LNCaP clone FGC (cell line): ENCODE measurements at places on chromosomes 11 and 22.

GRCh38 chr22:28180804-28181731 is 262.0 kb upstream of the PITPNB start:
- DNase-seq = peak; percentile 72

DNA sequence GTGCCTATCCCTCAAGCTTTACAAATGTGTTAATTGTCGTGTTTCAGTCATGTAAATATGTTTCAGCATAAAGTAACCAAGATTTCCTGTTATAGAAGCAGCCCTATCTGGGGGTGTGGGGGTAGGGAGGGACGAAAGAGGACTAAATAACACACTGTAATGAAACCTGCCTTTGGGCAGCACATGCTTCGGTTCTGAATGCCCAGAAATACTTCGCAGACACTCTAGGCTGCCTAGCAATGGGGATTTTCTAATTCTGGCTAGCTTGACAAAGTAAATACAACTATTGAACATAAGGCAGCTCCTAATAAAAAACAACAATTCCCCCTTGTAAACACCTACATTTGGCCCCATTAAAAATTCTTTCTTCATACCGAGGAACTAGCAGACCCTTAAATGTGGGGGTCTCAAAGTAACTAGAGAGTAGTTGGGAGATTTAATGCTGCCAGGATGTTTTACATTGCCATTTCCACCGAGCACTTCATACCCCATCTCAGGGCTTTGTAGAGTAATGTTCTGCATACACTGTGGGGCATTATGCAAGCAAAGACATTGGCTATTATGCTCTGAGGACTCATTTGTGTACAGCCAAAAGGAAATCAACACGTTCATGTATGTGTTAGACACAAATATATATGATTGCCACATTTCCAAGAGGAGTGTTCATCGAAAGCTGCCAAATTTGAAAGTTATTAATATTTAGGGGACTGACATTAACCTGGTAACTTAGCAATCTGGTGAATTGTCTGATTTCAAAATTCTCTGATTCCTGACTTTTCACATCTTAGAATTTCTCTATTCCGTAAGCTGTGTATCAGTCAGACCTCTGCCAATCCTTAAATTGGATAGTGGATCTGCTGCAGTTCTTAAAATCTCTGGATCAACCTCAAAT is 42.1 kb downstream of the PAX6 start:
- DNase-seq = no peak

GRCh38 chr22:37663521-37664140 is 5.1 kb downstream of the PDXP start:
- no peak for DNase-seq

- DNase-seq = no peak
Measured at GRCh38 chr11:104522650-104523049, 358.7 kb upstream of the PDGFD start.

- DNase-seq = no peak
Measured at GRCh38 chr11:119310682-119311052, 6.3 kb downstream of the MCAM start.

DNA sequence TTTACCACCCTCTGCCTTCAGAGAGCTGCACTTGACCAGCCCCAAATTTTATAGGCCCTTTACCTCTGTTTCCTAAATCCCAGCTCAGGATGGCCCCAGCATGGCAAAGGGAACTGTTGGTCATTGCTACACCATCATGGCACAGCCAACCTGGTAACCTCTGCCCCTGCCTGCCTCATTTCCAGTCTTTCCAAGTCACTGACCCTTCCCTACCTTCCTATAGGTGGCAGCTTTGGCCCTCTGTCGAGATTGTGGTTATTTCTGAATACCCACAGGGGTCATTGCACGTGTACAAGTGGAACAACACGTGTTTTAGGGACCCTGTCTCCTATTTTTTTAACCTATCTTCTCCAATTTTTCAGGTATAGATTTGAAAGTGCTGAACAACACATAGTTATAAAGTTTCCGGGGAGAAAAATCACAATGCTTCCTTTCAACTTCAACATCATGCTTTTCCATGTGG is 2.8 kb downstream of the GALNT18 start:
- no peak for DNase-seq

DNA sequence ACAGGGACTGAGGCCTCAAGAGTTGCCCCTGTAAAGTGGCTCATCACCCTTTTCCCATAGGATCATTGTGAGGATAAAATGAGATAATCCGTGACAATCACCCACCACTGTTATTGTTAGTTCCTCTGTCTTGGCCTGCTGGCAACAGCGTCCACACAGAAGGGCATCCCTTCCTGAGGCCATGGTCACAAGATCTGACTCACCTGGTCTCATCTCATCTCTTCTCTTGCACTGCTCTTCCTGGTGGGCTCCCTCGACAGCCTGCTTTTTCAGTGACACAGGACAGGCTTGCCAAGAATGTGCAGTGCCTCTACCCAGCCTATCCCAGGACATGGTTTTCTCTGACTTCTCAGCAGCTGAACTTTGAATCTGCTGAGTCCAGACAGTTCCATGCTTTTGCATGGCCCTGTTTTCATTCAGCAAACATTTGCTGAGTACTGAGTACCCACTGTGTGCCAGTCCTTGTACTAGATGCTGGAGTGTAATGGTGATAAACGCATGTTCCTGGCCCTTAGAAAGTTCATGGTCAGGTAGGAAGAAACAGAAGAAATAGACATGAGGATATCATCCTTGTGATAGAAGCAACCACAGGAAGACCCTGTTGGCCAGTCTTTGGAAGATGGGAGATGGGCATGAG is 3.3 kb downstream of the STX3 start:
- DNase-seq = no peak

DNA sequence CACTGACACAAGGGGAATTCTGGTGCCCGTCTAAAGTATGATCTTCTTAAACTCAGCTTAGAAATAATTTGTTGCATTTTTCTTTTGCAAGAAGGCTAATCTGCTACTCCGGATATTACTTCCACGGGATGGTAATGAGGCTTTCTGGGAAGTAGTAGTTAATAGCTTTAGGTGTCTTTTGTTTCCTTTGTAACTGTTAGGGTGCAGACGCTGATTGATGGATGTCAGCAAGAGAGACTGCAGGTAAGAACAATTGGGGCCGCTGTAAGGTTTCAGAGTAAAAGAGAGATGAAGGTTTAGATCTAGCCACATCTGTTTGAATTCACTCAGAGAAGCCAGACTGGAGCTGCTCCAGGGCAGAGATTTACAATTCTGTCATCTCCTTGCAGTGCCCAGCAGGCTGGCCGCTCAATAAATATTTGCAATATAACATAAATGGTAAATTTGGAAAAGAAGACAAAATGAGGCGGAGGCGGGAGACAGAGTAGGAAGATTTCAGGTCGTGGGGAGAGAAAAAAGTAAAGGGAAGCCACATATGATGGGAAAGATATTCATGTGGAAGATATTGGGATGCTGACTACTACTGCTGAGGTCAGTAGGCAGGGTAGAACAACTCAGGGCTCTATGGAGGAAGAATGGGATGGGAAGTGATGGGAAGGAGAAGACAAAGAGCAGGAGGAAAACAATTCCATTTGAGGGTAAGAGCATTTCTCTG is 320.5 kb downstream of the AASDHPPT start:
- no peak for DNase-seq

DNA sequence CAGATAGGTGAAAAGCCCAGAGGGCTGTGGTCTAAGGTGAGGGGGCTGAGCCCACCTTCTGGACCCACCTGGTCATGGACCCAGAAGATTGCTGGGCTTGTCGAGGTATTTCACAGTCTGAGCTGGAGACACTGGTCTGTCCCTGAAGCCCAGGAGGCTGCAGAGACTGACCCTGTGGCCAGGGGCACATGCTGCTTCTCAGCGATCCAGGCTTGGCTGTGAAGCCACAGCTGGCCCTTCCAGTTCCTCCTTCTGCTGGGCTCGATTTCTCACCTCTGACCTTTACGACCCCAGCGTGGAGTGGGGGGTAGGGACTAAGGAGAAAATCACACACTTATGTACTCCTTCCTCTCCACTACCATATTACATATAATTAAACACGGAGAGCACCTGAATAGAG is 88.5 kb downstream of the NECTIN1 start:
- DNase-seq = no peak

- peak; percentile 18 for DNase-seq
Measured at GRCh38 chr11:6604081-6604626, 580 bp downstream of the ILK start.

DNA sequence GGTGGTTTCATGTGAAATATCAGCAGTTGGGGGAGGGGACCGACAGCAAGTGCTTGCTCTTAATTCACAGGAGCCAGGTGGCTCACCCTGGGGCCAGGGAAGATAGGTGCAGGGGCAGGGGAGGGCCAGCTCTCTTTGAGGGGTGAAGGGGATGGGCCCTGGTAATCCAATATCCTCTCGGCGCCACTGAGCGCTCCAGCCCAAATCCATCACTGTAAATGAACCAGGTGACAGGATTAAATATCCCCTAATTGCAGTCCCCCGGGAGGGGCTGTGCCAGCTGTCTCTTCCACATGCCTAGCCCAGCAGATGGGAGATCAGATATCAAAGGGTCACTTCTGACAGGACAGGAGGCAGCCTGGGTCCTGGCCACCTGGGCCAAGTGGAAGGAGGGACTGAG is 531.8 kb upstream of the CADM1 start:
- no peak for DNase-seq

GRCh38 chr11:125572916-125573315 is 3.6 kb downstream of the EI24 start:
- DNase-seq = no peak

GRCh38 chr11:116184763-116185162 is 588.0 kb downstream of the BUD13 start:
- DNase-seq = no peak

GRCh38 chr11:113091481-113091780 is 130.2 kb downstream of the NCAM1 start:
- DNase-seq = no peak

GRCh38 chr11:123407130-123407995 is 22.7 kb upstream of the GRAMD1B start:
- peak; percentile 33 for DNase-seq

DNA sequence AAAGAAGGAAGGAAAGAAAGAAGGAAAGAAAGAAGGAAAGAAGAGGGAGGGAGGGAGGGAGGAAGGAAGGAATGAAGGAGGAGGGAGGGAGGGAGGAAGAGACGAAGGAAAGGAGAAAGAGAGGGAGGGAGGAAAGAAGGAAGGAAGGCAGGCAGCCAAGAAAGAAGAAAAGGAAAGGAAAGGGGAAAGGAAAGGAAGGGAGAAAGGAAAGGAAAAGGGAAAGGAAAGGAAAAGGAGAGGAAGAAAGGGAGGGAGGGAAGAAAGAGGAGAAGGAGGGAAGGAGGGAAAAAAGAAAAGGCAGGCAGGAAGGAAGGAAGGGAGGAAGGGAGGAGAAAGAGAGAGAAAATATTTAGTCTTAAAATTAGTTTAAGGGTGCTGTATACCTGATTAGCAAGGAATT is 704.1 kb downstream of the LUZP2 start:
- no peak for DNase-seq

DNA sequence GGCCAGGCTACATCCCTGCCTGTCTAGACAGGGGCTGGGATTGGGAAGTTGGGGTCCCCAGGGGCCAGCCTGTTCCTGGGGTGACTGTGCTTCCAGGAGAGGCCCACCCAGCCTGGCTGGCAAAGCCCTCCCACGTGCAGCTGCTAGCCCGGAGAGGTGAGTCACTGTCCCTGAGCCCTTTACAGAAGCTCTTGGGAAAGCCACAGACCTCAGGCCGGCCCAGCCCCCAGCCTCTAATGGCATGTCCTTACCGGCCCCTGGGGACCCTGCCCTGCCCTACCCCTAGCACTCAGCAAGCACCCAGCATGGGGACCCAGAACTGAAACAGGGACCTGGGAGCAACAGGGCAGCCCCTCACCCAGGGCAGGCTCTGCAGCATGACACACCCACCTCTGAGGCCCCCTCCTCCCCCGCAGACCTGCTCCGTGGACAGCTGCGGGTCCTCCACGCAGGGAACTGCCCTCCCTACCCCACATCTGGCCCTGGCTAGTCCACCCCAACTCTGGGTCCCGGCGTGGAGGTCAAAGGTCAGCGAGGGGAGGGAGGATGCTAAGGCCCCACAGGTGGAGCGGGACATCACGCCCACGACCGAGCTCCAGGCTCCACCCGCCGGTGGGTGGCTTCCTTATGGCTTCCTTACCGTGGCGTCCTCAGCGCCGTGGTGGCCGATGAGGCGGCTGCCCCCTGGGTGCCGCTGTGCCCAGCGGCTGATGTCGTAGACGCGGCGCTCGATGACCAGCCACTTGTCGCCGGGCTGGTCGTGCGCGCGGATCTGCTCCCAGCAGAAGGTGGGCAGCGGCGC is 615 bp downstream of the FADS3 start:
- no peak for DNase-seq

DNA sequence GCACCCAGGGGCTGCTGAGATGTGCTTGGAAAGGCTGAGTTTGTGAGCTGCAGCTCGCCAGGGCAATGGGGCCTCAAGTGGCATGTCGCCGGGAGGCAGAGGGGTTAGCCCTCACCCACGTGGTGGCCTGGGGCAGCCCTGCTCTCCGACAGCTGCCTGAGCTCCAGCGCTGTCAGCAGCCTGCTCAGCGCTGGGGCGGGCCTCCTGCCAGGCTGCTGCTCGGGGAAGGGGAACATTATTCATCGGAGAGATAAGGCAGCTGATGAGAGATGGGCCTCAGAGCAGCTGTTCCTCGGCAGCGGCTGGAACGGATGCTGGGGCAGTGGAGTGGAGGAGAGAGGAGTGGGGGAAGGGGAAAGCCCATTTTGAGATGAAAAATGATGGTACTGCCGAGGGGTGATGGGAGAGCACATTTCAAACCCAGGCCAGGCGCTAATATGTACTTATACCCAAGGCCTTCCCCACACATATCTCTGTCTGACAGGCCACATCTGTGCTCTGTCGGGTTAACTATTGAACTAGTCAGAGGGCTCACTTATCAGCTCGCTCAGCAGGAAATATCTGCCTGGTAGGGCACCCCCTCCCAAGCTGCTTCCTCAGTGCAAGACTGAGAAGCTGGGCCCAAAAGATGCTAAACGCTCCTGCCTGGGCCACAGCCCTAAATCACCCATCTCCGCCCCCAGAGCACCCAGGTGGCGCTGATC is 79.5 kb downstream of the TIMP3 start:
- no peak for DNase-seq

GRCh38 chr22:50700387-50701075 is 27.9 kb downstream of the SHANK3 start:
- DNase-seq = no peak

DNA sequence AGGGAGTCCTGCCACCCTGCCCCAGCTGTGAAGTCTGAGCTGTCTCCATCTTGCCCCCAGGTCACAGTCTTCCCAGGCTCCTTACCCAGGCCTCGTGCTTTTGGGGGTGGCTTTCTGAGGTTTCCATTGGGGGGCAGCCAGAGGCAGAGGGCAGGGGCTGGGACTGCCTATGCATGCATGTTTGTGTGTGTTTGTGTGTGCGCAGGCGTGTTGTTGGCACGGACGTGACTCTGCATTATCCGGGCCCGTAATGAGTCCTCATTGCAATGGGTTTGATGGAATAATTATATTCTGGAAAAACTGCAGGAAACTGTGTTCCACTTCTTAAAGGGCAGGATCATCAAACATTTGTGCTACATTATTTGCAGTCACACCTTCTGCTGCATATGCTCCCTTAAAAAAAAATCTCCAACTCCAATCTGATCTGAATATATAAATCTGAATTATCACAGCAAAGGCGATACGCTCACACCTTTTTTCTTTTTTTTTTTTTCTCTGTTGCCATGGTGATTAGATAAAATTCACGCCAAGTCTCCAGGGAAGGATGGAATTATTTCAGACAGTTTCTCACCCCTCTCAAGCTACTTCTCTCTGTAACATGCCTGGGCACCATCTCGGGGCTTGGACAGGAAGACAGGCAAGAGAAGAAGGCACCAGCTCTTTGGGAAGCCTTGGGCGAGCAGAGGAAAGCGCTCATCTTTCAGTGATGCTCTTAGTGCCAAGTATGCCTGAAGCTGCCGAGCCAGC is 45.9 kb downstream of the DSCAML1 start:
- no peak for DNase-seq

- DNase-seq = no peak
Measured at GRCh38 chr11:113493206-113493605, 18.0 kb upstream of the DRD2 start.
